SK-N-MC (cell line): ENCODE measurements at places on chromosomes 2 and 18.

GRCh38 chr2:12716282-12717190, at the start of gene TRIB2:
TRIB2 (plus strand) TSS chr2:12716936; CDS start chr2:12718308, 1,372 bp downstream.
- no peak for DNase-seq

DNA sequence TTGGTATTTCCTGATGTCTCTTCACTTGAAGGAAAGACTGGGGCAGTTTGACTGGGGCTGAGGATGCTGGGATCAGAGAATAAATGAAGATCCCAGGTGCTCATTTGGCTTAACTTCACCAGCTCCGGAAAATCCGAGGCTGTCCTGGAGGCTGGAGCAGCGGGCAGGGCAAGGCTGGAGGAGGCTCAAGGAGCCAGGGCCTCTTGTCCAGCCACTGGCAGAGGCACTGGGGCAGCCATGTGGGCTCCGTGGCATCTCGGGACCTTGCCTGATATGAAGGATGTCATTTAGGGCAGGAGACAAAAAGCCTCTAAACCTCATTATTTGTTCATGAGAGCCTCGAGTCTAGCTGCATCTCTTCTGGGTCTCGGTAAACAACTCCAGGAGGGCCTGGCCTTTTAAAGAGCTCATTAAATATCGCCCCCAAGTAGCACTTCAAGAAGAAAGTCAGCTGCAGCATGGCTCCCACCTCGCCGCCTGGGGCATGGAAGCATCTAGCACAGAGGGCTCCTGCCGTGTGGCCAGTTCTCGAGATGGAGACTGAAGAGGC, 13.5 kb upstream of the GPR55 start:
- no peak for DNase-seq

GRCh38 chr2:226118471-226119429, 680.9 kb downstream of the IRS1 start:
- DNase-seq, result peak; percentile 82

GRCh38 chr2:218885981-218886947, 5.6 kb downstream of the WNT10A start:
- DNase-seq, result no peak

DNA sequence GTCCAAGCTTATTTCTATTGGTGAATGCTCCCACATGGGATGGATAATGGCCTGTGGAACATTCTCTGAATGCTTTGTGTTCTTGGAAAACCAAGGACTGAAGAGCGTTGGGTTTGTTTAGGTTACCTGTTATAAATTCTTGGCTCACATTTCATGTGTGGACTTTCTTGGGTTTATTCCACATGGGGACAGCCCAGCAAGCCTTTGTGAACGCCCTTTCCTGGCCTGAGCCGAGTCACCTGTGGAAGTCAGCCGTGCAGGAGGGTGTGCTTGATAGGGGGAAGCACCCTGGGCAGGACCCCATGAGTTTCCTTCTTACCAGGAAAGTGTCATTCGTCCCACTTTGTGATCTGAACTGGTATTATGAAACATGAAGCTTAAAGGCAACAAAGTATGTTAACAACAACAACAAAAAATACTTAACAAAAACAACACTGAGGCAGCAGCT, 4.1 kb downstream of the RAB31 start:
- DNase-seq, result no peak

GRCh38 chr18:79368681-79369080, 27.0 kb upstream of the NFATC1 start:
- no peak for DNase-seq

DNA sequence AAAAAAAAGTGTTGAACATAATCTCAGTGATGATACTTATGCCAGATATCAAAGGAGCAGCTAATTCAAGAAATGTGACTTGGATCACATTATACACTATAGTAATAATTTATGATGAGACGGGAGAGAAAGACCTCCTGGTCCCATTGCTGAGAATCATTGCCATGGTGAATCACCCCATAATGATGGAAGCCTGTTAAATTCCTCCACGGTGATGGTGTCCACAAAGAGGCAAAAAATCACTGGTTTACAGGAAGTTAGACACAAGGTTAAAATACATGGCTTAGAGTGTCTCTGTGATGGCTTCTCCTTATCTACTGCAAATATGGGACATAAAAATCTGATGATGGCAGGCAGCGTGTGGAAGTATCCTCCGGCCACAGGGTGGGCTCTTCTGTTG, 210.0 kb downstream of the CDH2 start:
- no peak for DNase-seq

GRCh38 chr18:11877497-11878135, 26.4 kb downstream of the CHMP1B start:
- no peak for DNase-seq

DNA sequence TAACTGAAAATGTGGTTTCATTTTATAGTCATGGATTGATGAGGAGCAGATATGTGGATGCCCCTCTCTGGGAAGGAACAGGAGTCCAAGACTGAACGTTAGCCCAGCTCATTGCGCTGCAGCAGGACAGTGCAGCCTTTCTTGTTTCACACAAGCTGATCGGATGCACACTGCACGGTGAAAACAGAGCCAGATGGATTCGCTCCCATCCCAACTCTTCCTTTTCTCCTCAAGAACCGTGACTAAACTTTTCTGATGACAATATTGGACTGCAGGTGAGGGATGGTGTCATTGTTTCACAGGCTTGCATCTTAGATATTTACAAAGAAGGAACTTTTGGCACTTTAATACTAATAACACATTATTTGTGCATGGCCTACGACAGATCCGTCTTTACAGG, 33.8 kb upstream of the COPS8 start:
- no peak for DNase-seq

- no peak for DNase-seq
These were observed 11.5 kb upstream of the TSPYL6 start for GRCh38 chr2:54267577-54267976.

- no peak for DNase-seq
These were observed 281.3 kb downstream of the ZNF804A start for GRCh38 chr2:184879671-184880070.

DNA sequence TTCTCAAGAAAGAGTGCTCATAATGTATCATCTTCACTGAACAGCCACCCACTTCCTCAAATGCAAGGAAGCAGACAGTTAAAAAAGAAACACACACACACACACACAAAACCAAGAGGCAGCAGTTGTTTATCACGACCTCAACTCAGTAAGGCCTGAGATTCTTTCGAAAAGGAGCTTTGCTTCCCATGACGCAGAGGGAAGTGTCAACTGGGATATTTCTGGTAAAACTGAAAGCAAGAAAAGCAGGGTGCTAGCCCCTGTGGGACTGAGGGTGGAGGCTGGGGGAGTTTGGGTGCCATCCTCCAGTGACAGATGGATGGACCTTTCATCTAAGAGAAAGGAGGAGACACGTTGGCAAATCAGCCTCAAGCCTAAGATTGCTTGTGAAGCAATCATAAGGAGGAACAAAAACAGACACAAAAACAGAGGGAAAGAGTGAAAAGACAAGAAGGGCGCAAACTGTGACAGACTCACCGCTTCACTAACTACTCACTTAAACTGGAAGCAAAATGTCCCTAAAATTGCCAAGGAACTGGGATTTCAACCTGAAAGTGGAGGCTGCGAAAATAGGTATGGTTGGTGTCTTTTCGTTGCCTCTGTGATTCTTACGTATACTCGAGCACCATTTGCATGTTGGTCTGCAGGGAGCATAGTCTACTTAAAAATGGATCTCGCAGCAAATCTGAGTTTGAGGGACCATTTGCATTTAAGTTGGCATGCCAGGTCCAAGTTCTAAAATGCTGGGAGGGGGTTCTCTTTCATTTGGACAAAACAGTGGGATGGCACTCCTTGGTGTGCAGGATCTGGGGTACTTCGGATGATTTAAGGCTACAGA, at the start of gene ARHGAP25:
Gene ARHGAP25 (plus strand): TSS at position 124 of the 838 bp plus-strand sequence. CDS start 389 bp downstream, at position 513.
- no peak for DNase-seq

DNA sequence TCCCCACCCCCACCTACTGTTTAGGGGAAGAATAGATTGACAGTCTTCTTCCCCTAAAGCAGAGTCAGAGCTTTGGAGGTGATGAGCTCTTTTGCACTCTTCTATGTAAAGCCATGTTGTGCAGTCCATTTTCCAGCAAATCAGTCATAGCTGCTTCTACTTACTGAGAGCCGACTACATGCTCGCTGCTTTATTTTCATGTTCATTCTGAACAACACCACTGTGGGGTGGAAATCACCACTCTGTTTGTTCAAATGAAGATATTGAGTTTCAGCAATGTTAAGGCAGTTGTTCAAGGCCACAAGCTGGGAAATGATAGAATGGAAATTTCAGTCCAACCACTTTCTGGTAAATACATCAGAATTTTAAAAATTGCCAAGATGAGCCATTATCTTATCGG, 88.3 kb downstream of the INSIG2 start:
- no peak for DNase-seq

- DNase-seq, result no peak
These were observed 155.2 kb downstream of the PXDN start for GRCh38 chr2:1588978-1589621.

- no peak for DNase-seq
These were observed 133.9 kb downstream of the CYP26B1 start for GRCh38 chr2:72013726-72014125.

- no peak for DNase-seq
These were observed 12.1 kb upstream of the TRAF3IP1 start for GRCh38 chr2:238308177-238308576.

GRCh38 chr2:9656270-9656766, 25.5 kb upstream of the YWHAQ start:
- no peak for DNase-seq

GRCh38 chr18:50788284-50788683, 31.5 kb downstream of the MRO start:
- DNase-seq, result no peak

DNA sequence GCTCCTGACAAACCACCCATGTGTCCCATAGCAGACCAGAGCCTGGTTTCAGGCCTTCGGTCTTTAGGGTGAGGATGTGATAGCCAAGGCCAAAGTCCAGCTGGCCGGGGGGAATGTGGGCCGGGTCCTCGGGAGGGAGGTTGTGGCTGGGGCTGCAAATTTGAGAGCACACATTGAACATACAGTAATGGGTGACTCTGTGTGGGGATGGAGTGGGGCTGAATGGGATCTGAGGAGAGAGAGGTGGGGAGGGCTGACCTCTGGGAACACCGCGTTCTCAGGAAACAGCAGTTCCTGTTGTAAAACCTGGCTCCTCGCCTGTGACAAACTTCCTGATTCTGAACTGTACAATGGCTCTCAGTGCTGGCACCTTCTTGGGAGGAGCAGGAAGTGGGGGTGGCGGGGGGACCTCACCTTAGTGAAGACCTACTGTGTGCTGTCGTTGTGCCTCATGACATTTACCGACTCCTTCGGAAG, 48.8 kb downstream of the MCFD2 start:
- DNase-seq, result no peak

- no peak for DNase-seq
These were observed 122.5 kb upstream of the SRD5A2 start for GRCh38 chr2:31703253-31703652.

DNA sequence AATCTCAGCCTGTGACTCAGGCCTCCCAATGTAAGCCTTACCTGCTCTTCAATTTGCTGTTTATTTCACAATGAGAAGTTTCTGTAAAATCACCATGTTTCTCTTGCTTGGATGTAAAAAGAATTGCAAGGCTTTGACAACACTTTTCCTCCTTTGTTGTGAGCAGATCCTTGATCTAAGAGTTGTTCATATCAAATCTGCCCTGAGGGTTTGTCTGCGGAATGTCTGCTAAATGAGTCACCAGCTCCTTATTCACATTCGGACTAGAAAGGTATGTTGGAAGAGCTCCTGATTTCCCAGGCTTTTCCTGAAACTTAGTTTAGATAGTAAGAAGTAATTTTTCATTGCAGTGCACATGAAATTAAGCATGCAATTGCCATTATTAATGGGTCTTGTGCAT, 268.2 kb upstream of the TCF4 start:
- peak; percentile 83 for DNase-seq

DNA sequence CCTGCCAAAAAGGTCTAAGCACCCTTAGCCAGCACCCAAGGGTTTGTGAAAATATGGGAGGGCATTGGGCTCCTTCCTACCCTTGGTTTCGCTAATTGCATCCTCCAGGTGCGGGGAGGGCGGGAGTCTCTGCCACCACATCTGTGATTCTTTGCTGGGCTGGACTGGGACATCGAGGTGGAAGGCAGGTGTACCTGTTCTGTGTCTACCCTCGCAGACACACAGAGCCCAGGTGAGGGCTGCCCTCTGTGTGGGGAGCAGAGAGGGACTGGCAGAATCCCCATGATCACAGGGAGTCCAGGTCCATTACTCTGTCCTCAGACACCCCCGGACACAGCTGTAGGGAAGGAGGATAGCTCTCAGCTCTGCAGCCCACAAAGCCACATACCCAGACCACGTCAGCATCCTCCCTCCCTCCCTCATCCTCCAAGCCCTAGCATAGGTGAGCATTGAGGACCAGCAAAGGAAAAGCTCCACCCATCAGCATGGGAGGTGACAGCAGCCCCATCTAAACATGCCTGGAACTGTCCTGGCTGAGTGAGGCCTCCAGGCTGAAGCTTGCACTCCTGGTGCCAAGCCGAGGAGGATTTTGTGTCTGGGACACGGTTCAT, 49.8 kb downstream of the PLB1 start:
- DNase-seq, result no peak

- no peak for DNase-seq
These were observed 124.9 kb downstream of the GALNT14 start for GRCh38 chr2:31013301-31013700.

GRCh38 chr2:205612636-205613035, 69.7 kb upstream of the NRP2 start:
- DNase-seq, result no peak

- no peak for DNase-seq
These were observed 459.9 kb upstream of the CELF4 start for GRCh38 chr18:38025433-38026038.

DNA sequence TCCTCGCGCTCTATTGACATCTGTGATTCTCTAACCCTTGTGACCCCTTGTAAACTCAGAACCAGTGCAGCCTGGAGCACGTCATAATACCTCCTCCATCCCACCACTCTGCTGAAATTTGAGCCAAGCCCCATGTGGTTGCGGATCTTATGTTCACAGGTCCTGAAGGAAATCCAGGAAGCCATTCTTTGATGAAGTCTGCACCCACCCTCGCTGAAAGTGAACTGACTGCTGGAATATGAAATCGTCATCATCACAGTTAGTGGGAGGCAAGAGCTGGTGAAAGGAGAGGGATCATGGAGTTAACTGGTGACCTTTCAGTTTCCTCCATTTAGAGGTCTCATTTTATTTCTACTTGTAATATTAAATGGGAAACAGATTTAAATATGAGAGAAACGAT, 21.6 kb downstream of the ZEB2 start:
- no peak for DNase-seq

DNA sequence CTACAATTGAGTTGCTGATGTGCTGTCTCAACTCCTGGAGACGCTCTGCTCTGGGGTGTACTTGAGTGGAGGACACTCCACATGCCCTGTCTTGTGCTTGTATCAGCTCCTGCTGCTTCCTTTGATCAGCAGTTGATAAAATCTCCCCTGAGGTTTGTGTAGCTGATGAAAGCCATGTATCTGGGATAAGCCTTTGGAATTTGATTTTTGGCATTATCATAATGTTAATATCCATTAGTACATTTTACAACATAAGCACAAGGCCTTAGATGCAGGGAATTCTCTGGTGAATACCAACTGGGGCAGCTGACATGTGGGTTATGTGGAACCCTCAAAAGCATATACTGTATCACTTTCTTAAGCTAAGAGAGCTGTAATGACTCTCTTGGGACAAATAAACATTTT, 222.7 kb upstream of the ITGA4 start:
- DNase-seq, result peak; percentile 67
